ENCODE measurements at places on chromosomes 1 and 21.

DNA sequence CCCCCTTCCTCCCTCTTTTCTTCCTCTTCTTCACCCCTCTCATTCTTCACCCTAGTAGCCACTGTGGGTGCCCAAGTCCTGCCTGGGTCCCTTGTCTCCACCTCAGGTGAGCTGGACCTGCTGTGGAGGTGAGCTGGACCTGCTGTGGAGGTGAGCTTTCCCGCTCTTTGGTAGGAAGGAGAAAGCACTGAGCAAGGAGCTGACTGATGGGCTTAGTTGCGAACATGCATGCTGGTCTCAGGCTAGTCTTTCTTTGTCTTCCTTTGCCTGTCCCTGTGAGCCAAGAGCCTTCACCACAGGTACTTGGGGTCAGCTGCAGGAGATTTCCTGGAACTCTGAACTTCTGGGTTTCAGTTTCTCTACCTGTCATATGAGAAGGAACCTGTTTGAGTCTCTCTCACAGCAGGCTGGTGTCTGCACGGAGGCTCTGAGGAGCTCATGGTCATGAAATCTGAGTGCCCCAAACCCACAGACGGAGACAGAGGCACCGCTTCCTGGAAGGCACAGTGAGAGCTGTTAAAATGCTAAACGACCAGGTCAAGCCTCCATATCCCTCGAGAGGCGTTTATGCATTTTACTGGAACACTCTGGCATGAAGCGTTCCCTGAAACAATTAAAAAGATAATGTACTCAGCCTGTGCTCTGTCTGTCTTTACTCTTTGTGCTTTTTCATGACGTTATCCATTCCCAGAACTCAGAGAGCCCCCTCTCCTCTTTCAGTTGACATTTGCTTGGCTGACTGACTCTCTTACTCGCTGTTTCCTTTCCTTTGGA, 69.5 kb downstream of the RHOU start:
- peak; percentile 58 for DNase-seq

- DNase-seq = peak; percentile 30
Observed at GRCh38 chr1:147496571-147497210, 44.6 kb upstream of the BCL9 start.

- peak; percentile 20 for DNase-seq
Observed at GRCh38 chr21:38788275-38788905, 17.3 kb upstream of the ETS2 start.

DNA sequence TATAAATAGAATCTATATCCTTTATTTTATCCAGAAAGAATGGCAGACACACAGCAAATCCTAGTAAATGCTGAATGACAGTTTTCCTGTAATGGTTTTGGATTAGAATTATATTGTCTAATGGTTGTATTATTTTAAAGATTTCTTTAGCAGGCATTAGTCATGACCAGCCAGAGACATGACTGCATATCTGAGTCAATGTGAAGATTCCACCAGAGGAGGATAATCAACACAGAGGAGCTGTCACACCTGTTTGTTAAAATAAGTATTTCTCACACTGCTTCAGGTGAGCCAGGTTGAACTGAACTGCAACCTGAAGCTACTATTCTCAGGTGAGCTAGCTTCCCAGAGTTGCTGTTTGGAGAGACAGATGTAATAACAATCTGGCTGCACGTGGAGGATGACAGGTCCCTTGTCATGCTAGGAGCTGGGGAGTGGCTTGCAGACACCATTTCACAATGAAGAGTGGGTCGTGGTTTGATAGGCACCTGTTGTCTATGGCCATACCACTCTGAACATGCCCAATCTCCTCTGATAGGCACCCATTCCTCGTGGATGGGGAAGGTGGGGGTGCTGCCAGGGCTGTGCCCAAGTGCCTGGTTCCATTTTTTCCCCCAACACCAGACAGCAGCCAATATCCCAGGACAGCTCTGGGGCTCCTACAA, 94.3 kb downstream of the KCNJ6 start:
- DNase-seq = no peak

- no peak for DNase-seq
Observed at GRCh38 chr1:11374748-11375110, 101.7 kb downstream of the UBIAD1 start.

DNA sequence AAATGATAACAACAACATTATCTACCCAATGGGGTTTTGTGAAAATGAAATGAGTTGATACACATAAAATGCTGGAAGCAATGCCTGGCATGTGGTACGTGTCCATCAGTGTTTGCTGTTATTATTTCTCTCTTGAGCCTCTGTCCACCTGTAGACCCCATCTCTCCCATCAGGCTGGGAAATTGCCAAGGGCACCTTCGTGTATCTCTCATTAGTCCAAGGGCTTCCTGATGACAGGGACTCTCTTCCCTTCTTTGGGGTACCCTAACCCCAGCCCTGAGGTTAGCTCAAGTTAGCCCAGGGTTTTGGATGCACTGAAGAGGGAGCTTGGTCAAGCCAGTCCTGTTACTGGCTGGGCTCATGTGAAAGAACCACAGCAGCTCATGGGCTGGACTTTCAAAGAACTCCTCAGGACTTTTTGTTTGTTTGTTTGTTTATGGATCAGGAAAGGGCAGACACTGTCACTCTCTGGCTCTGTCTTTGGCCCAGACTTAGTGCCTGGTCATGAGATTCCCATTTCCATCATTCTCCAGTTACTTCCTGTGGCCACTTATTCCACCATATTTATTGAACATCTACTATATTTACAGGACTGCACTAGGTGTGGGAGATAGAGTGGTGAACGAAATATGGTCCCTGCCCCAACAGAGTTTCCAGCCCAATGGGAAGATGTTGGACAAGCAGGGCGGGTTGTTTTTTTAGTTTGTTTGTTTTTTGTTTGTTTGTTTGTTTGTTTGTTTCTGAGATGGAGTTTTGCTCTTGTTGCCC, 57.4 kb downstream of the NAV1 start:
- DNase-seq = no peak

- DNase-seq = no peak
Observed at GRCh38 chr1:41529621-41530395, 45.3 kb upstream of the EDN2 start.

DNA sequence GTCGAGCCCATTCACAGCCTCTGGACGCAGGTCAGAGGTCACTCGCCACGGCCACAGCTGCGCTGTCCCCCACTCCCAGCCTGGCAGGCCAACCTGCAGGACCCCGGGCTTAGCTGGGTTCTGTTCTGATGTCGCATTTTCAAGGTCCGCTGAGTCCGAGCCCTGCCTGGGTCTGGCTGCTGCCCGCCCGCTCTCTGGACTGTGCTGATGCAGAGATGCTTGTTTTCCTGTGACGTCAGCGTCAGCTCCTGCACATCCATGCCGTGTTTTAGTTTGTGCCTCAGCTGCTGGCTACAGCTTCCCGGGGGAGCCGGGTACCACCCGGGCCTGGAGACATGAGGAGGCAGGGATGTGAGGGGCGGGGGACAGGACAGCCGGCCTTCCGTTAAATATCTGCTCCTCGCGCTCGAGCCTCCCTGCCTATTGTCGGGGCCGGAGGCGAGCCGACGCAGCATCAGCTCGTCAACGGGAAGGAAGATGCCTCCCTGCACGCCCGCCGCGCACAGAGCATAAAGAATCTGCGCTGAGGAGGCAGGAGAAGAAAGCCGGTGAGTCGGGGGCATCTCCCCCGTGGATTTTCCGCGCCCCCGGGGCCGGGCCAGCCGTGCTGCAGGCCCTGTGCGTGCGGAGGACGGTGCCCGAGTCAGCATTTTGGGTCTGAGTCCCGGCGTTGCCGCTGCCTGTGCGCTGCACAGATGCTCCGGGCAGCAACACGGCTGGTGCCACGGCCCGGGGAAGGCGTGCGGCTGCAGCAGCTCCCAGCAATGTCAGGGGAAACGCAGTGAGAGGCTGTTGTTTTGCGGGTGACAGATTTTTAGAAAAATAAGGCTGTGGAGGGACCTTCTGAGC, 23.4 kb downstream of the PRKCZ start:
- DNase-seq = peak; percentile 95

DNA sequence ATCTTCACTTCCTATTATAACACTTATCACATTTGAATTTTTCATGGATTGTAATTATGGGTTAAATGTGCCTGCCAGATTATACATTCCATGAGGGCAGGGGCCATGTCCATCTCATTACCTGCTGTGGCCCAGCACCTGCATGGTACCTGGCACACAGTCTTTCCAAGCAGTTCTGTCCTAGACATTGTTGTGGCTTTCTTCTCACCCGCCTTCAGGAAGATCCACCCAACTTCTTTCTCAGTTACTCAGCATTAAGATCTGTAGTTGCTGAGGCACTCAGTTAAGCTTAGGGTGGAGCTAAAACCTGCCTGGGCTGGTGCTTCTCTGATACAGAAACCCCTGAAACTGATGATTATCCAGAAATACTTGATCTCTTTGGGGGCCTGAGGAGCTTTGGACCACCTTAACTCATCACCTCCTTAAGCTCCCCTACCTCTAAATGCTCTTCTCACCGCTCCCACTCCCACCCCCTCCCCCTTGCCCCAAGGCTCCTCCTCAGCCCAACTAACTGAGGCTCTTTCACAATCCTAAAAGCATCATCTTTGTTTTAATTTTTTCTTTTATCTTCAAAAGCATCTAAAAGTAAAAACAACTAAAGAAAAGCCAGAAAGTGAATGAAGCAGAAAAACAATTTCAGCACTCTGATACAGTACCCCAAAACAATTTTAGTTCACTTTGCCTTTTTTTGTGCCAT, 190.6 kb downstream of the FGGY start:
- DNase-seq = no peak

GRCh38 chr1:145758116-145758515, 38.8 kb downstream of the CD160 start:
- DNase-seq = no peak

DNA sequence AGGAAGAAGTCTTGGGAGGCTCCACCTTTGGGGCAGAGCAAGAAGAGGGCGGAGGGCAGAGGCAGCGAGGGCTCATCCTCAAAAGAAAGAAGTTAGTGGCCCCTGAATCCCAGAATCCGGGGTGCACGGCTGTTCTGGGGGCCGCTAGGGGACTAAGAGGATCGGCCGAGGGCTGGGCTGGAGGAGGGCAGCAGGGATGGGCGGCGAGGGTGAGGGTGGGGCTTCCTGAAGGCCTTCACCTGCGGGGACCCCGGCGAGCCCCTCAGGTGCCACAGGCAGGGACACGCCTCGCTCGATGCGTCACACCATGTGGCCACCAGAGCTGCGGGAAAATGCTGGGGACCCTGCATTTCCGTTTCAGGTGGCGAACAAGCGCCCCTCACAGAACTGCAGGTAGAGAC, 23.9 kb downstream of the COL6A1 start:
- DNase-seq = no peak

GRCh38 chr1:4696161-4696745, 41.8 kb downstream of the AJAP1 start:
- DNase-seq = no peak

DNA sequence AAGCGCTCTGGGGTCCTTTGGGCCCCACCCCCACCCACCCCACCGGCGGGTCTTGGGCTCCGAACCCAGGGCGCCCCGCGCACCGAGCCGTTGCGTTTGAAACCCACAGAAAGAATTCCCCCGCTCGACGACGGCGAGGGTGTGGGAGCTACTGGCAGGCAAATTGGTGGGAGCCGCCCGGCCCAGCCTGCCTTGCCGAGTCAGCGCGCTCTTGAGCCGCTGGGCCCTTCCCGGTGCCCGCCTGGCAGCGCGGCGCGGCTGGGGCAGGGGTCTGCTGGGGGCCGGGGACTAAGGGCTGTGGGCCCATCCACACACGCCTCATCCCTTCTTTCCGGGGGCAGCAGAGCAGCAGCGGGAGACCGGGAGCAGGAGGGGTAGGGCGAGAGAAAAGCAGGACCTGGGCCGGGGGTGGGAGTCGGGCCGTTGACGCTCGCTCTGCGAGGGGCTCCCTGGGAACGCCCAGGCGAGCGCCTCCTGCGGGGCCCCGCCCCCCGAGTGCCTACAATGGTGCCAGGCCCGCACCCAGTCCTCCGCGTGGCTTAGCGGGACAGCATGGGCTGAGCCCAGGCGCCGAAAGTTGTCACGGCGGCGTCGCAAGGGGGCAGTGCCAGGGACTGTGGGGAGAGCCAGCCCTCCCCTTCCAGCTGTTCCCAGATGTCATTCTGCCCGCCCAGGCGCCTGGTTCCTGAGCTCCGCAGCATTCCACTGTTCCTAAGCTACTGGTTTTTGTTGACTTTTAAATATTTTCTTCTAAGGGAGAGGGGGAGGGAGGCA, at the start of gene C1orf94:
Gene C1orf94 (plus strand): TSS at position 78 of the 774 bp plus-strand sequence. CDS start 883 bp downstream, outside the sequence.
- DNase-seq = peak; percentile 33

- no peak for DNase-seq
Observed at GRCh38 chr1:66940981-66941380, 16.2 kb downstream of the MIER1 start.

DNA sequence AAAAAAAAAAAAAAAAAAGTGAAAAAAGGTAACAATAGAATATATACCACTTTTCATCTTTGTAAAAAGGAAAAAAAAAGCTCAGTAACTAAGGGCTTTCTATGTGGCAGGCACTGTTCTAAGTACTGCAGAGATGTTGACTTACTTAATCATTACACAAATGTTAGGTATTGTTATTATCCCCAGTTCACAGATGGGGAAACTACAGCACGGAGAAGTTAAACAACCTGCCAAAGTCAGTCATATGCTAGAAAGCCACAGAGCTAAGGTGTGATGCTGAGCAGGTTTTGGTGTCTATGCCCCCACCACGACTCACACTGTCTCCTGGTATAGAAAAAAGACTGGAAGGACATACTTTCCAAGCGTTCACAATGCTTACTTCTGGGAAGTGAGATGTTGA, 6.6 kb upstream of the PNRC2 start:
- no peak for DNase-seq

GRCh38 chr1:156880473-156880872, 13.0 kb upstream of the PEAR1 start:
- DNase-seq = no peak

DNA sequence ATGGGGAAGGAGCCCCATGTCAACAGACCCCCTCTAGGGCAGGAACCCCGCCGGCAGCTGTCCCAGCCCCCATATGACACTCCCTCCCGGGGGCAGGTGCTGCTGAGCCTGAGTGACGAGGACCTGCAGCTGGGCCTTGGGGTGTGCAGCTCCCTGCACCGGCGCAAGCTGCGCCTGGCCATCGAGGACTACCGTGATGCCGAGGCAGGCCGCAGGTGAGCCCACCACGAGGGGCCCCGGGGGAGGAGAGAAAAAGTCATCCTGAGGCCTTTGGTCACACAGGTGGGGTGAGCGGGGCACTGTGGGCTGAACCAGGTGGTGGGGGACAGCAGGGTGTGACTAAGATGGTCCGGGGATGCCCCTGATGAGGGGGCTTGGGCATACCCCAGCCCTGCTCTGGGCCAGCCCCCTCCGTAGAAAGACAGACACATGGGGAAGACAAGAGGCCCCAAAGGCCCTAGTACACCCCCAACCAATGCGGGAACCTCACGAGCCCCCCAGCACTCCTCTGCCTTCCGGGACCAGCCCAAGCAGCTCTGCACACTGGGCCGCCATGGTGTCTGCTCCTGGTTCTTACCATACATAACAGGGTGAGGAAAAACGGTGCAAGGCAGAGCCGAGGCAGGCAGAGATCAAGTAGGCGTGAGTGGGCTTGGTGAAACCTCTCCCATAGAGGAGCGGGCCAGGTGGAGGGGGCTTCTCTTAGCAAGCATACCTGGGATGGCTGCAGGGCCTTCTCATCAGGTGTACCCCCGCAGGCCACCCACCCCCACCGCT, 58.6 kb upstream of the TMEM51 start:
- DNase-seq = no peak

All from eye (tissue), 1 donor.